ENCODE measurements at places on chromosomes 2 and 18. TPM values are rescaled to one million over a fixed set of nuclear protein-coding genes. Genes with fewer than 3 reads are reported as not detected.

The NEU2 gene
- total RNA-seq: not detected

The NT5C1B gene
- total RNA-seq: not detected

The HOXD11 gene
- 0.13 TPM for total RNA-seq

The ILKAP gene
- total RNA-seq: 26.1 TPM

The NETO1 gene
- not detected for total RNA-seq

The HOXD13 gene
- 0.13 TPM for total RNA-seq

The TTC21B gene
- total RNA-seq: 26.8 TPM

The ANO7 gene
- 1.2 TPM for total RNA-seq

The PSMA8 gene
- total RNA-seq: not detected

The GRB14 gene
- total RNA-seq: 0.52 TPM

The CCDC178 gene
- total RNA-seq: not detected

The LRATD1 gene
- total RNA-seq: under 0.01 TPM

The MBD2 gene
- total RNA-seq: 35.1 TPM

The CMPK2 gene
- total RNA-seq: 1.8 TPM

The CKAP2L gene
- 7.1 TPM for total RNA-seq

Data from articular chondrocyte of knee joint (primary cell).